ENCODE measurements at places on chromosomes 7 and 10.

- peak; percentile 42 for DNase-seq
Measured at GRCh38 chr7:141551094-141551781, at the start of gene AGK. TSS of gene AGK (plus strand) at chr7:141551410. CDS start at chr7:141555467, 4,057 bp downstream.

- DNase-seq, result no peak
Measured at GRCh38 chr7:127976056-127976737, 55.0 kb downstream of the LRRC4 start.

GRCh38 chr7:94449151-94449725, 54.5 kb downstream of the COL1A2 start:
- DNase-seq, result peak; percentile 14

DNA sequence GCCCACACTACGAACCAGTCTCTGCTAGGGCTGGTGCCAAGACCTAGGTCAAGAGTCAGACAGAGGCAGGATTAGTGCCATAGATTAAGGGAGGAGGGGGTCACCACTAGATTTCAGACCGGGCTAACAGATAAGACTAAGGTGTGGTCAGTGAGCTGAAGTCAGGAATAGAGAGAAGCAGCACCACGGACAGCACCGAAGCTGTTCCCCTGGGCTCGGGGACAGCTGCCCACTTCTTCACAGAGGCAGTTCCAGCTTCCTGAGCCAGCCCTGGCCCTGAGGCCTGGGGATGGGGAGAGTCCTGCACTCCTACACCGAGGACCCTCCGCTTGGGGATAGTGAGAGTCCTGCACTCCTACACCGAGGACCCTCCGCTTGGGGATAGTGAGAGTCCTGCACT, 11.2 kb upstream of the JAKMIP3 start:
- no peak for DNase-seq

- DNase-seq, result no peak
Measured at GRCh38 chr7:103622274-103622673, 176.3 kb upstream of the SLC26A5 start.

GRCh38 chr10:14142606-14143250, 188.0 kb downstream of the FRMD4A start:
- DNase-seq, result no peak
